ENCODE measurements at places on chromosomes 6 and 20.

DNA sequence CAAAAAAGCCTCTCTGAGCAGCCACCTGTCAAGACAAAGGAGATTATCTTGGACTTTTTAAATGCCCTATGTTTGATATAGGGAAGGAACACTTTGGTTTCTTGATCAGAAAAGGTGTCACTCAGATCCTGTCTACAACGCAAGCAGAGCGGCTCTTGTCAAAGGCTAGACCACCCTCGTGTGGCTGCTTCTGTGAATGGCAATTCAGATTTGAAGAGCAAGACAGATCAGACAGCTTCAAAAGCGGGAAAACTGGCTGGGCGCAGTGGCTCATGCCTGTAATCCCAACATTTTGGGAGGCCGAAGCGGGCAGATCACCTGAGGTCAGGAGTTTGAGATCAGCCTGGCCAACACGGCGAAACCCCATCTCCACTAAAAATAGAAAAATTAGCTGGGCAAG lies 10.1 kb upstream of the NXT1 start:
- DNase-seq = no peak

GRCh38 chr20:31494131-31494530 lies 19.0 kb downstream of the REM1 start:
- DNase-seq = no peak

DNA sequence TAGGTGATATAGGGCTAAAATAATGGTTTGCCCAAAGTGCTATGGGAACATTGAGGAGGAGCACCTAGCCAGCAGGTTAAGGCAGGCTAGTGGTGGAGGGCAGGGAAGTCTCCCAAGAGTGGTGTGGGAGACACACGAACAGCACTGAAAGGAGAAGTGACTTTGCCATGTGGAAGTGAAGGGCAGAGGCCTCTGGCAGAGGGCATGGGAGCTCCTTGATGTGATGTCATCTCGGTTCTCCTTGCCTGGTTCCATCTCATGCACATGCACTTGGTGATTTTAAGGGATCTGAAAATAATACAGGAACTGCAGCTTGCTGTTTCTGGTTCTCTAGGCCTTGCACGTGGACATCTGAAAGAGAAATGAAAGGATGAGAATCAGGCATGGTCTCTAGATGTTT lies 4.7 kb upstream of the MAP3K4 start:
- no peak for DNase-seq

- DNase-seq = no peak
Observed at GRCh38 chr6:99789767-99790166, 183.1 kb downstream of the PRDM13 start.

- no peak for DNase-seq
Observed at GRCh38 chr6:137227871-137228302, 8.7 kb upstream of the IFNGR1 start.

DNA sequence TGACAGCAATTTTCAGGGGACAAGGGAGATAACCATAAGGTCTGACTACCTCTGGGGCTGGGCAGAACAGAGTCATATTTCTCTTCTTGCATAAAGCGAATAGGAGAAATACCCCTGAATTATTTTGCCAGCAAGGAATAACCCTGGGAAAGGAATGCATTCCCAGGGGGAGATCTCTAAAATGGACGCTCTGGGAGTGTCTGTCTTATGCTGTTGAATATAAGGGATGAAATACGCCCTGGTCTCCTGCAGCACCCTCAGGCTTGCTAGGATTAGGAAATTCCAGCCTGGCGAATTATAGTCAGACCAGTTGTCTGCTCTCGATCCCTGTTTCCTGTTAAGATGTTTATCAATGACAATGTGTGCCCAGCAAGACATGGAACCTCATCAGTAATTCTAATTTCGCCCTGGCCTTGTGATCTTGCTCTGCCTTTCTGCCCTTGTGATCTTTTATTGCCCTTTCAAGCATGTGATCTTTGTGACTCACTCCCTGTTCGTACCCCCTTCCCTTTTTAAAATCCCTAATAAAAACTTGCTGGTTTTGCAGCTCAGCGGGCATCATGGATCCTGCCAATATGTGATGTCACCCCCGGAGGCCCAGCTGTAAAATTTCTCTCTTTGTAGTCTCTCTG lies 221.6 kb upstream of the HS3ST5 start:
- DNase-seq = no peak

- DNase-seq = no peak
Observed at GRCh38 chr20:21234324-21234723, 68.8 kb upstream of the XRN2 start.

- DNase-seq = no peak
Observed at GRCh38 chr6:121305957-121306607, 28.2 kb downstream of the TBC1D32 start.

DNA sequence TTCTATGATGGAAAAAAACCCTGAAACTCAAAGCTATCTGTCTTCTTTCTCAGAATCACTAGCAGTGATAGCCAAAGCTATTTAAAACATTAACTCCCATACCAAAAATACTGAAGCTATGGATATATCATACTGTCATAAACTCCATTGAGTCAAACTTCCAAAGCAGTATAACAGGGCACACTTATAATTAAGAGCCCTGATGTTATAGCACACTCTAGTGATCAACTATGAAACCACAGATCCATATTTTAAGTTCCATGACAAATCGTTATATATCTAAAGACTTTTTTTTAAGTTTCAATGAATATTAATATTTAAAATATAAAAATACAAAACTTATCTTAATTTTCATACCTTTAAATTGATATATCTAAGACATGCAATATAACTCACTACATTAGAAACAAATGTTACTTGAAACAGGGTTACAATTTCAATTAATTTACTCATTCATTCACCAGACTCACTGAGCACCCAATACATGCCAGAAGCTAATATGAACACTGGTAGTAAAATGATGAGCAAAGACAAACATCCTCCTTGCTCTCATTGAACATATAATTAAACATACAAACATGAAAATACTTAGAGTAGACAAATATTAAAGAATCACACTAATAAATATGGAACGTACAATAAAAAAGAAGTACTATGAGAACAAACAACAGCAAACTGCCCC lies 69.3 kb downstream of the IBTK start:
- no peak for DNase-seq

GRCh38 chr6:142679907-142680700 lies 264.9 kb downstream of the HIVEP2 start:
- DNase-seq = no peak

DNA sequence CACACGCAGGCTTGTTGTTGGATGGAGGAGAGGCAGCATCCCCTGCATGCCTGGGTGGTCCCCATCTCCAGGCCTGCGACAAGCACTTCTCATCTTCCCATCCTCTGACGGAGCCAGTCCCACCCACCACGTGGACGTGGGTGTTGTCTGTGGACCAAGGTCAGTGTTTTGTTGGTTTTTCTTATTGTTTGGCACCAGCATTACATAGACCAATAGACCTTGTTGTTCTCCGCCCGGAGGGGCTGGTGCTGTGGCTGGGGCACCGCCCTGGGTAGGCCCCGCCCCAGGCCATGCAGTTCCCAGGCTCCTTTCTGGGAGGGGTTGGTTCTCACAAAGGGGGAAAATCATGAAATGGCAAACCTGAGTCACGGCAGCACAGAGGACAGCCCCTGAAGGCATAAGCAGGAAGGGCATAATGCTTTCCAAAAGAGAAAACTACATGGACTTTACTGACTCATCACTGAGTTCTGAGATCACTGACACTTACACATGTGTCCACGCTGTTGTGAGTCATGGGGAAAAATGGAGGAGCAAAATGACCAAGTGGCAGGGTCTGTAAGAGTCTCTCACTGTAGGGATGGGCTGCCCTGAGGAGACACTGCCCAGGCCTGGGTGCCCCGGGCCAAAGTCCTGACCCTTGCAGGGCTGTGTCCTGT lies 90.8 kb downstream of the THBS2 start:
- no peak for DNase-seq

- no peak for DNase-seq
Observed at GRCh38 chr6:92117800-92118199, 1301.6 kb downstream of the EPHA7 start.

- no peak for DNase-seq
Observed at GRCh38 chr20:34947336-34947735, 8.3 kb downstream of the GSS start.

- no peak for DNase-seq
Observed at GRCh38 chr6:47678739-47679138, 19.6 kb upstream of the ADGRF4 start.

GRCh38 chr6:156563714-156564113 lies 213.5 kb upstream of the ARID1B start:
- DNase-seq = no peak

DNA sequence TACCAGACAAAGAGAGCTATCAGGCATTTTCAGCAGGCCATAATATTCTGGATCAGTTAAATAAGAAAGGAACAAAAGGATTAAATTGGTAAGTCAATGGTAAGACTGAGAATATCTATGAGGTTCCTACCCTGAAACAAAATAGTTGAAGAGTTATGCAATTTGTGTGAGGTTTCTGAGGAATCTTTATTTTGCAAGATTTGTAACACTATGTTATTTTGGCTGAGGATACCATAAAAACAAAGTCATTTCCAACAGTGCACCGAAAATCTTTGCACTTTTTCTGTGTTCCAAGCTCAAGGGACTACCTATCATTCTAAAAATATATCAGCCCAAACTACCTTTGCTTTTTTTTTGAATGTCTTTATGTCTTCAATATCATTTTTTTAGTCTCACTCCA lies 383.3 kb upstream of the CITED2 start:
- DNase-seq = no peak

DNA sequence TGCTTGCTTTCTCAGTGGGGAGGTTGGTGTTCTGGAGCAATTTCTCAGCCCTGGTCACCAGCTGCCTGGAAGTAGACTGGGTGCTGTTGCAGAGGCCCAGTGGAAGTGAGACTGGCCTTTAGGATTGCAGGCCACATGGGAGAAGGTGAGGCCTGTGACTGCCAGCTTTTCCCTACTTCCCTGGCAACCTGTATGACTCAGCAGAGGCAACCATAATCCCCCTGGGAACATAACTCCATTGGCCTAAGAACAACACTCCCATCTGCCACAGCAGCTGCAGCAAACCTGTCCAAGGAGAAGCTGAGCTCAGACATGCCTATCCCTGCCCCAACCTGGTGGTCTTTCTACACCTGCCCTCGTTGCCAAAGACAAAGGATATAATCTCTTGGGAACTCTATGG lies 473.5 kb upstream of the SPTLC3 start:
- no peak for DNase-seq
